ENCODE measurements at places on chromosomes 13 and 19.

DNA sequence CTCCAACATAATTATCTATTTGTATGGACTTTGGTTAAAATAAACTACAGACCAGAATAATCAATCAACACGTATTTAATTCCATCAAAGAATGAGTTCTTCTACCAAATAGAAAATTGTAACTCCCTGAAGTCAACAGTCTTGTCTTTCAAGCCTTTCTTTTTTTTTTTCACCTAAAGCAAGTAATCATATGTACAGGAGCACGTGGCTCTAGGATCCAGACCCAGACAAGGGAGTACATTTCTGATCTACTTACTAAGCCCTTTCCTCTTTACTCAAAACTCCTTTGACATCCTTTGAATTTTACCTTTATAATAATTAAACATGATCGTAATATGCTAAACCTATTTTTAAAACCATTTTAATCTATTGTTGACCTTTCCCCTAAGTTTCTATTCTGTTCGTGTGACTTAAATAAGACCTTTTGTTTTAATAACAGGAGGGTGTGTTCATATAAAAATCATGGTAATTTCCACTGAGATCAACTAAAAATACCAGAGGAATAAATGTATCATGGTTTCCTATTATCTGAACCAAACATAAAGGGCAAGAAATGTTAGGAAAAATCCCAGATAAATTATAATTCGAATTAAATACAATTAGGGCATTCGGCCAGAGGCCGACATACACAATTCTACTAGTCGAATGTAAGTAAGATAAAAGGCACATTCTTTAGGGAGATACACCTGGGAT, 1.7 kb downstream of the SLC7A1 start:
- no peak for DNase-seq

- DNase-seq = peak; percentile 74
Measured at GRCh38 chr19:4576016-4576933, 16.8 kb upstream of the SEMA6B start.

DNA sequence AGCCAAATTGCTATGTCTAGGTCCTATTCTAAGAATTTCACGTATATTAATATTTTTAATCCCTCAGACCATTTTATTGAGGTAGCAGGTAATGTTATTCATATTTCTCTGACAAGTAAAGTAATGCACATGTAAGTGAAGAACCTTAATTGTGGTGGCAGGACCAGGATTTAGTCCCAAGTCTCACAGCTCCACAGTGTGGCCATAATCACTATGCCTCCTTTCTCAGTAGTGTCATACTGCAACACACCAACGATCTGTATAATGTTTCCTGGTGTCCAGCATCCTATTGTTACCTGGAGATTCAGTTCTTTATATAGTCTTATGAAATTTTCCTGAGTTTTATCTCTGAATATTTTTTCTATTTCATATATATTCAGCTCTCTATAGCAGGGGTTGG, 340.3 kb downstream of the OLFM4 start:
- no peak for DNase-seq

- peak; percentile 30 for DNase-seq
Measured at GRCh38 chr19:16002406-16003384, 53.9 kb downstream of the OR10H4 start.

DNA sequence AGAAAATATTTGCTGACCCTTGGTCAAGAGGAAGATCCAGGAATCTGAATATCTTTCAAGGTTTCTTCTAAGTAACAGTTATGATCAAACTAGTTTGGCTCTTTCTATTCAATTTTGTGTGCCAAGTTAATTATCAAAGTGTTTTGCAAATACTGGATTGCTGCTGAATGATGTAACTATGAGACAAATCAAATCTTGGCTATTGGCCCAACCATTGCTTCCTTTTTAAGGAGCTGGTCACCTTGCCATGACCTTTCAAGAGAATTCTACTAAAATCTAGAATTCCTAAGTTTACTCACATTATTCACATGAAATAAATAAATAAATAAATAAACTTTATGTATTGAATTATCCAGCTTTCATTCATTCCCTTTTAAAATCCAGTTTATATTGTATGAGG, 371.8 kb downstream of the SLITRK6 start:
- peak; percentile 23 for DNase-seq

DNA sequence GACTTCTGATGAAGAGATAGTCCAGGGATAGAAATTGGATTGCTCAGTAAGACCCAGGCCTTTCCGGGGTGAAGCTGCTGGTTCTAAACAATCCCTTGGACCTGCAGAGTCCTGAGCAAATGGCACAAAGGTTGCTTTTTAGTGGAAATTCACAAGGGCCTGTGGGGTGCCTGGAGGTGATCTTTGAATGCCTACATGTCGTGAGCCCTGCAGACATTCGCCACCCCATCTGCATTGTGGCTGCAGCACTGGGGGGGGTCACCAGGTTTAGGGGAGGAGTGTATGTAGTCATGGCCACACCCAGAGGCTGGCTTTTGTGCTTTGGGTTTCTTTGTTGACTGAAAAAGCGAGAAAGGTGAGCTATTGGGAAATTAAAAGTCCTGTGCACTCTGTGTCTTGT, 41.4 kb downstream of the SLC7A9 start:
- no peak for DNase-seq

- DNase-seq = peak; percentile 81
Measured at GRCh38 chr13:107205318-107206104, 637.6 kb upstream of the ARGLU1 start.

DNA sequence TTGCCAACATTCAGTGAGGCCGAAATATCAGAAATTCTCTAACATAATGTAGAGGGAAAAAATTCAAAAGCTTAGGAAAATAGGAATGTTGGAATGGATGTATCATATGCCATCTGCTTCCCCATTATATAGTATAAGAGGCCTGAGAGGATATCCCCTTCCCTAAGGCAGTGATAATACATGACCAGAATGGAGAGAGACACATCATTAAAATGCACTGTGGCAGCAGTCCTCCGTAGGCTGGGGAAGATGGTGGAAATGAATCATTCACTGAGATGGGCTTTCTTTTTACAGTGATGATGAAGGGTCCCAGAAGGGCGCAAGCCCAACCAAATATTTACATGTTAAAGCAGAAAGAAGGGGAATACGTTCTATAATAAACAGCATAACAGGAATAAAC, 799.1 kb upstream of the SPRY2 start:
- DNase-seq = no peak

DNA sequence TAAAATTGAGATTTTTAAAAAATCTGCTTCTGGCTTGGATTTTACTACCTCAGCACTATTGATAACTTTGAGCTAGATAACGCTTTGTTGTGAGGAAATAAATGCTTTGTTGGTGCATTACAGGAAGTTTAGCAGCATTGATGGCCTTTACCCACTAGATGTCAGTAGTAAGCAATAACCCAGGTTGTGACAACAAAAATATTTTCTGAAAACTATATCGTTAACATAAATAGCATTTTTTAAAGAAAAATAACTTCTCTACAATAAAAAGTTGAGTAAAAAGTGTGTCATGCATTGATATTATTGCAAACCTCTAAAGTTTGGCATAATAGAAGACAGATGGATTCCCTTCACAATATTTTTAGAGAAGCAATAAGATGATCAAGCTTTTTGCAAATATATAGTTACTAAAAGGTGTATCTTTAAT, 1246.5 kb downstream of the UQCRFS1 start:
- peak; percentile 52 for DNase-seq
